ENCODE measurements at places on chromosomes 1 and 21.

- no peak for DNase-seq
These were observed 19.1 kb upstream of the NPHP4 start for GRCh38 chr1:6011161-6011945.

- DNase-seq = no peak
These were observed 854 bp downstream of the CNTN2 start for GRCh38 chr1:205043866-205044265.

- DNase-seq = no peak
These were observed 88.8 kb downstream of the TNNI3K start for GRCh38 chr1:74323937-74324473.

DNA sequence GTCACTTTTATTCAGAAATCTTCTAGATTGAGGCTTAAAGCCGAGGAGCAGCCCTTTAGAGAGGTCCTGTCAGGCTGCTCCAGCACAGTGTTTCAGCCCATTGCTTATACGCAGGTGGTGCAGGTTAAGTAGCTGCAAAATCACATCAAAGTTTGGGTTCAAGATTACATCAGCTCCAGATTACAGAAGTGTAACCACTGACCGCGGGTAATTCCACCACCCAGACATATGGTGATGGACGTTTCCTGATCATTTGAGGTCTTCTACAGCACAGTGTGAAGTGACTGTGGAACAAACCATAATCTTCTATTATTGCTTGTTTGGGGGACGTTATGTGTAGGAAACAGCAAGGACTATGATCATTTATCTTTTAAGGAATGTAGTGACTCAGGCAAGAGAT, 11.8 kb downstream of the C1orf115 start:
- no peak for DNase-seq

DNA sequence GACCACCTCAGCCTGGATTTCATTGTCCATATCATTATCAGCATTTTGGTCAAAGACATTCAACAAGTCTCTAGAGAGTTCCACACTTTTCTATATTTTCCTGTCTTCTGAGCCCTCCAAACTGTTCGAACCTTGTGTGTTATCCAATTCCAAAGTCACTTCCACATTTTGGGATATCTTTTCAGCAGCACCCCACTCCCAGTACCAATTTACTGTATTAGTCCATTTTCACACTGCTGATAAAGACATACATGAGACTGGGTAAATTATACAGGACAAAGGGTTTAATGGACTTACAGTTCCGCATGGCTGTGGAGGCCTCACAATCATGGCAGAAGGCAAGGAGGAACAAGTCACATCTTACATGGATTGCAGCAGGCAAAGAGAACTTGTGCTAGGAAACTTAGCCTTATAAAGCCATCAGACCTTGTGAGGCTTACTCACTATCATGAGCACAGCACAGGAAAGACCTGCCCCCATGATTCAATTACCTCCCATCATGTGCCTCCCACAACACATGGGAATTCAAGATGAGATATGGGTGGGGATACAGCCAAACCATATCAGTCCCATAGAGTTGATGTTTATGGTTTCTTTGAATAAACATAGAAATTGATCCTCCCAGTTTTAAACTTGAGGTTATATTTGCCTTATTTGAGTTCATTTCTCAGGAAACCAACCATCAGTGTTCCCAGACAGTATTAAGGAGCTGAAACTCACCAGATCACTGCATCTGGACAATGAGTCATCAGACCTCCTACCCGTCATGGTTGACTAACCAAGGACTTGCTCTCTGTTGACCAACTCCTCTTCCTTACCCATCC, 322.7 kb upstream of the DUSP10 start:
- no peak for DNase-seq

DNA sequence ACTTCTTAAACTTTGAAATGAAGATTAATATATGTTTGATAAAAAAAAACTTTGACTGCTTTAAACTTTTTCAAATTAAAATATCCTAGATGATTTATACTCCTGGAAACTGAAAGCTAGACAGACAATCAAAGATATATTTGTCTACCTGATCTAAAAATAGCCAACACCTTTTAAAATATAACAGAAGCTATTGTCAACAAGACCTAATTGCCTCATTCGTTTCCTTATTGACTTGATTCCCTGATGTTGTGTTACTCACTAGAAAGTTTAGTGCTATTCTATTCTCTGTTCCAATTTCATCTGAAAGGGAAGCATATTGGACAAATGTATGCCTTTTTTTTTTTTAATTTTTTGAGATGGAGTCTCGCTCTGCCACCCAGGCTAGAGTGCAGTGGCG, 445.6 kb upstream of the ADAMTS5 start:
- DNase-seq = no peak

DNA sequence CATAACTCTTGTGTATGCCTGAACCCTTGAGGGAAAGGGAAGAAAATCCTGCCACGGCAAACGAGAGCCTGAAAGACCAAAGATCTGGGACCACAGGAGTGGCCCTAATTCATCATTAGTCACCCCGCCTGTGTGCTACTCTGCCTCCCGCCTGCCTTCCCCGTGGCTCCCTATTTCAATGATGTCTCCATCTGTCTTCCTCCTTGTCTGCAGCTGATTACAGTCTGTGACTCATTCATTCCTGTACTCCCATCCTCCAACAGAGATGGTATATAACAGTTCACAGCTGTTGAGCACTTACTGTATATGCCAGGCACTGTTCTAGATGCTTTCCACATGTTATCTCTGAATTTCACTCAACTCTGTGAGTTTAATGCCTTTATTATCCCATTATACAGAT, 96.6 kb downstream of the SEC16B start:
- DNase-seq = no peak

- no peak for DNase-seq
These were observed 47.1 kb upstream of the ZYG11A start for GRCh38 chr1:52795464-52795863.

- DNase-seq = no peak
These were observed 901.2 kb downstream of the TTLL7 start for GRCh38 chr1:83097715-83098114.

DNA sequence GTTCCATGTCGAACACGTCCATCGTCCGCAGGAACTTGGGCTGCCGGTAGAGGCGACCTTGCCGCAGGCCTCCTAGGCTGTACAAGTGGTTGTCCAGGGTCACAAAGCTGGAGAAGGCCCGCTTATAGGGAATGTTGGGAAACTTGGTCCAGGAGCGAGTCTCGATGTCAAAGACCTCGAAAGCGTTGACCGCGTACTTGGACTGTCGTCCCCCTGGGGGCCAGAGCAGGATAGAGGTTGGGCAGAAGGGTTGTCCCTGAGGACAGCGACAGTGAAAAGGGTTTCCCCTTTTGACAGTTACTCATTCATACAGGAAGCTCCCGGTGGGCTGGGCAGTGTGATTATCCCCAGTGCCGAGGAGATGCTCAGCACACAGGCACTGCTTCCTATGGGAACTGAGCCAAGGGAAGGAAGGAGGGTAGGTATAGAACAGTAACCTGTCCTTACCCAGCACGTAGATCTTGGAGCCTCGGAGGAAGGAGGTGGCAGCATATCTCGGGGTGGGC, 17.5 kb downstream of the KLHDC8A start:
- no peak for DNase-seq

DNA sequence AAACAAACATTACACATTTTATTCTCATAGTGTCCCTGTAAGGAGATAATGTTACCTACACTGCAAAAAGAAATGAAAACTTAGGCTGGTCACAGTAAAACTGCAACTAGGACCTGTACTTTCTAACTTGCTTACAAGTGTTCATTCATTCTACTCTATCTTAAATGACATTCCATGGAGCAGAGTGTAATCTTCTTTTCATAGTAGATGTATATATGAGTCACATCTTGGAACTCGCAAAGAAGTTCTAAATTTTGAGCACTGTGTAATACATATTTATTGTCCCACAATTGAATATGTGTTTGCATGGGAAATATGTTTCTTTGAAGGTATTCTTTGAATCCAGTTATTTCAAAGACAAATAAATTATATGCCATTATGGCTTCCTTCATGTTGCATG, 1258.5 kb upstream of the ADGRL2 start:
- DNase-seq = no peak

GRCh38 chr1:94658221-94658620, 116.7 kb upstream of the F3 start:
- DNase-seq = no peak

GRCh38 chr1:220556641-220557040, 28.7 kb downstream of the MARK1 start:
- no peak for DNase-seq

GRCh38 chr1:150017206-150017750, 6.8 kb upstream of the OTUD7B start:
- no peak for DNase-seq

DNA sequence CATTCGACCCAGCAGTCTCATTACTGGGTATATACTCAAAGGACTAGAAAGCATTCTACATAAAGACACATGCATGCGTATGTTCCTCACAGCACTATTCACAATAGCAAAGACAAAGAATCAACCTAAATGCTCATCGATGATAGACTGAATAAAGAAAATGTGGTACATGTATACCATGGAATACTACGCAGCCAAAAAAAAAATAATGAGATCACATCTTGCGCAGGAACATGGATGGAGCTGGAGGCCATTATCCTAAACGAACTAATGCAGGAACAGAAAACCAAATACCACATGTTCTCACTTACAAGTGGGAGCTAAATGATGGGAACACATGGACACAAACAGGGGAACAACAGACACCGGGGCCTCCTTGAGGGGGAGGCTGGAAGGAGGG, 43.7 kb downstream of the ELF3 start:
- DNase-seq = no peak

DNA sequence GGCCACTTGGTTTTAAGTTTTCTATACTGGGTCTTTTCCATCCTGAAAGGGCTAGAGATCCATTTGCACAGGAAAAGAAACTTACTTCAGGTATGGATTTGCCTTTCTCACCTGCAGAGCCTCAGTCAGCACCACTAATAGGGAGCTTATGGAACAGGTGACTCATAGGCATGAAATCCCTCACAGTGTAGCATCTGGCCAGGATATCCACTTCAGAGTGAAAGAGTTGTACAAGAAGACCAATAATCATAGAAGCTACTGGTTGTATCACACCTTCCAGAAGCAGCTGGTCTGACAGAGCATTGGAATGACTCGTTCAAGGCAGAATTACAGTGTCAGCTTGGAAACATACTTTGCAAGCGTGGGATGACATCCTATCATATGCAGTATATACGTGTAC, 26.3 kb upstream of the SYT14 start:
- no peak for DNase-seq

- no peak for DNase-seq
These were observed 116.3 kb downstream of the EPHB2 start for GRCh38 chr1:22826604-22827580.

GRCh38 chr1:27074175-27074780, 61.6 kb upstream of the TENT5B start:
- DNase-seq = no peak

- no peak for DNase-seq
These were observed 72.6 kb upstream of the TRABD2B start for GRCh38 chr1:48069662-48070395.

DNA sequence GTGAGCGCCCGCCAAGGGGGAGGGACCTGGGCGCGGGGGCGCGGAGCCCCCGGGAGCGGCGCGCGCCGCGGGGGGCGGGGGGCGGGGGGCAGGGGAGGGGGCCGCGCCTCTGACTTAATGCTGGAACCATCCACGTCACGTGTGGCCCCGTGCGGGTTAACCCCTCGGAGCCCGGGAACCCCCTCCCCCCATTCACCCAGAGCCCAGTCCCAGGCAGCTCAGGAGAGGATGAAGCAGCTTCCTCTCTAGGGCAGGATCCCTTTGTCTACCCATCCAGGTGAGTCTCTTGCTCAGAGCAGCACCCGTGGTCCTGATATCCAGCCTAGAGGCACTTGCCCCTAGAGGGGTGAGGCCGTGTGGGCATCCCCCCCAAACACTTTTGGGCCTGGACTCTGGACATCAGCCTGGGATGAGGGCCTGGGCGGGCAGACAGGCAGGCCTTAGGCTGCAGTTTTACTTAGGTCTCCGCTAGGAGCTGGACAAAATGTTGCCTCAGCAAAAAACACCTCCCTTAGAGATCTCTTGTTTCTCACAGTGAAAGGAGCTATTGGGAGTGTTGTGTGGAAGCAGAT, at the start of gene ALX3:
ALX3 (minus strand) TSS at position 2 of the 572 bp plus-strand sequence. CDS start 60 bp downstream, outside the sequence.
- DNase-seq = no peak

- no peak for DNase-seq
These were observed 6.8 kb downstream of the ATP5PO start for GRCh38 chr21:33908760-33909159.

DNA sequence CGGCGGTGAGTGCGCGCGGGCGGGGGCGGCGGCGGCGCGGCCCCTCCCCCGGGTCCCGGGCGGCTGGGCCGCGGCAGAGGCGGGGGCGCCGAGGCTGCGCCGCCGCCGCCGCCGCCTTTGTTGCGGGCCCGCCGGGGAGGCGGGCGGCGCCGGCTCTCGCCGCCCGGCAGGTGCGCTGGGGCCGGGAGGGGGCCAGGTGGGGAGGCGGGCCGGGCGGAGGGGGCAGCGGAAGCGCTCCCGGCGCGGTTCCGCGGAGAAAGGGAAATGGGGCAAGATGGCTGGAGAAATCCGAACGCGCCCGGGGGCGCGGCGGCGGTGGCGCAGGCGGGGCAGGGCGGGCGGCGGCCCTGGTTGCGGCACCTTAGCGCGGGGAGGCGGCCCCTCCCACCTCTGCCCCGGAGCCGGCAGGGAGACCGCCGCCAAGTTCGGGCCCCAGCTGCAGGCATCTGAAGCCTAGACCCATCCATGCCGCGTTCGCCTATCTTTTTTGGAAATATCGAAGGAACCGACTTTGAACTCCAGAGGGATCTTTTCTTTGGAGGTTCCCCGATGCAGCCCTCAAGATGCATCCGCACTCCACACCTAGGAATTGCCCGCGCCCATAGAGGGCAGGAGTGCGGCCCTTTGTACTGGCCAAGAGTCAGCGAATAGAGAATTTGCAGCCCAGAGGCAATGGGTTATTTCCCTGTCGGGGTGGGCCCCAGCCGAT, 479 bp downstream of the POGK start:
- DNase-seq = no peak

DNA sequence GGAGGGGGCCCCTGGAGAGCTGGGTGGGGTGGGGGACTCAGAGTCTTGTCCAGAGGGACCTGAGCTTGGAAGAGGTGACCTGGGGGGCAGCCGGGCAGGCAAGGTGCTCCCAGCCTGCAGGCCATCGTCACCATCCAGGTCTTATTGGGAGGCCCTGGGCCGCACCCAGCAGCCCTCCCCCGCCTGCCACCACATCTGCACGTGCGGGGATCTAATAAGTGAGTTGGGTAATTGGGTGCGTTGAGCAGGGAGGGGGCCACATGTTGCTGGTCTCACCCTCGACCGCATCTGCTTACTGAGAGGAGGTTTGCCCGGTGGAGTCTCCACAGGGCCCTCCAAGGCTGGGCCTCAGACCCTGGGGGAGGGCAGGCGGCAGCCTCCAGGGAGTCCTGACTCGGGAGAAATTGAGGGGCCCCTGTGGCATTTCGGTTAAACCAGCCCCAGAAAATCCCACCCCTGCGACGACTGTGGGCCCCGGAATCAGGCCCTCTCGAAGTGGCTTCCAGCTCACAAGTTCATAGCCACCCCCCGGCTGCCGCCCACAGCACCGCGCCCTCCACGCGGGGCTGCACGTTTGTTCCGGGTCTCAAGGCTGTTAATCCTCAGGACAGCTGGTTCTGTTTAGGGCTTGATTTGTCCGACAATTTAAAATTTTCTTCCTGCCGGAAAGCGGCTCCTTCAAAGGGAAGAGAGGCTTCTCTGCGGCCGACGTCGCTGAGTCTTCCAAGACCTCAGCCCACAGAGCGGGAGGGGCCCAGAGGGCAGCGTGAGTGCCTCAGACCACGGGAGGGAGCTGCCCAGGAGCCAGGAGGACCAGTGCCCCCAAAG, 14.7 kb upstream of the COL6A2 start:
- no peak for DNase-seq
